Astrocyte (in vitro differentiated cells and primary cell): ENCODE measurements at places on chromosomes 3 and 15.

DNA sequence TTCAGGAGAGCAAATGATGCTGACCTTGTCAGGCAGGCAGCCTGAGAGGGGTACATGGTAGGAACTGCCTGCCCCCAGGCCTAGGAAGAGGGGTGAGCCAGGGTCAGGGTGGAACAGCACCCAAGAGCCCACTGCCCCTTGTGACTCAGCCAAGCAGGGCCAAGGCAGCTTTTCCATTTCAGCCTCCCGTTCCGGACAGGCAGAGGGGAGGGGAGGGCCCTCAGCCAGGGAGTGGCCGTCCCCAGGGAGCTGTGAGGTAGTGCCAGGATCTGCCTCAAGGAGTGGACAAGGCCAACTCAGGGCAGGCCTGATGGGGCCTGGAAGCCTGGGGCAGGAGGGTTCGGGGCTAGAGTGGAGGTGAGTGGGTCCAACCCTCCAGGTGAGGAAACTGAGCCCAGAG lies 5.1 kb upstream of the ANKRD63 start:
- no peak for DNase-seq

GRCh38 chr3:64038253-64038767 lies 15.0 kb upstream of the PSMD6 start:
- no peak for DNase-seq

DNA sequence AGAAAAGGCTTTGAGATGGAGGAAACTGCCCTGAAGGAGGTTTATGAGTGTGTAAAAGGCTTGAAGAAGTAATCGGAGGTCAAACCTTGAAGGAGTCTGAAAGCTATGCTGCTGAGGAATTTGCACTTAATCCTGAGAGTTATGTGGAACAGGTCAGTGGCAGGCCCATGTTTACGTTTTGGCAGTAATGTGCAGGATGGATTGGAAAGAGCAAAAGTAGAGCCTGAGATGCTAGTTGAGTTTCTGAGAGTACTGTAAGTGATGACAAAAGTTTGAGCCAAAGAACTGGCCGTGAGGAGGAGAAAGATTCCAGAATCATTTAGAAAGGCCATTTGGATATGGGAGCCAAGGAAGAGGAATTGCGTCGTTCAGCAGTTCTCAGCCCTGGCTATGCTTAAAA lies 3.2 kb upstream of the GASK1A start:
- DNase-seq: no peak

GRCh38 chr3:194952841-194953241 lies 267.2 kb downstream of the FAM43A start:
- DNase-seq: no peak

- DNase-seq: no peak
Measured at GRCh38 chr15:77030928-77031375, 36.0 kb downstream of the PSTPIP1 start.

GRCh38 chr3:11422291-11422690 lies 150.1 kb downstream of the ATG7 start:
- DNase-seq: no peak

- no peak for DNase-seq
Measured at GRCh38 chr15:58536414-58536813, 104.6 kb downstream of the LIPC start.

DNA sequence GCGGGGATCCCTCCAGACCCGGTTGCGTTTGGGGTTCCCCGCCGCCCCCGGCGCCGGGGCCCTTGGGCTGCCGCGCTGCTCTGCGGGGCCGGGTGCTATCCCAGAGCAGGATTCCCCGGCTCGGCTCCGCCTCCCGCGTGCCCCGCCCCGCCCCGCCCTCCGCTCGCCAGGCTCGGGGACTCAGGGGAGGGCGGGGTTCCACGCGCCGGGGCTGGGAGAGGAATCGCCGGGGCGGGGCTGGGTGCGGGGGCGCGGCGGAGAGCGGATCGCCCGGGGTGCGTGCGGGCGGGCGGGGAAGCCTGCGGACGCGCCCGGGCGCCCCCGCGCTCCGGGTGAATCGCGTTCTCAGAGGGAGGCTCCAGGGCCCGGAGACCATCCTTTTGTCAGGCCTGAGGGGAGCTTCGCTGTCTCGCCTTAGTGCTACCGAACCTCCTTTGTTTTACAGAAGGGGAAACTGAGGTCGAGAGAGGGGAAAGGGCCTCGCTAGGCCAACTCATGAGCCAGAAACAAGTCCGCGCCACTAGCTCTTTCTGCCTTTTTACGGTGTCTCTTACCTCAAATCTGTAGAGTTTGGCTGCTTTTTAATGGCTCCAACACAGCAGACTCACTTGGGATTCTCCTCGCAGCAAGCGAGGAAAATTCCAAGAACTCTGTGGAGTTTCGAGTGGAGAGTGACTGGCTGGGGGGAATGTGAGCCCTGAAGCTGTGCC lies at the start of gene TMEM158:
Gene TMEM158 (minus strand): TSS at position 82 of the 710 bp plus-strand sequence. CDS start 260 bp downstream, outside the sequence.
- DNase-seq: peak; percentile 58
